ENCODE measurements at places on chromosomes 2 and 18.

DNA sequence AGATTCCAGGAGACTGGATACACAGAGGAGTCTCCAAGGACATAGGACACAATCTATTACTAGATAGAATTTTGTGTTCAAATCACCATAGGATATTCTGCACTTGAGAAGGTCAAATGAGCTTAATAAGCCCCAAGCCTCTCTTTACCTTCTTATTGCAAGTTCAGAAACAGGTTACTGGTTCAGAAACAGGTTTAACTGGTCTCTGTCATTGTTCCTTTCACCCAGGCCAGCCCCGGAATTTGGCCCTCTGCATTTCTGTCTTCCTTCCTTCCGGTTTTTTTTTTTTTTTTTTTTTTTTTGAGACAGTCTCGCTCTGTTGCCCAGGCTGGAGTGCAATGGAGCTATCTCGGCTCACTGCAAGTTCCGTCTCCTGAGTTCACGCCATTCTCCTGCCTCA is 700.2 kb downstream of the EPHA4 start:
- DNase-seq: no peak

GRCh38 chr2:156124458-156124857 is 208.1 kb downstream of the NR4A2 start:
- no peak for DNase-seq

GRCh38 chr2:180604077-180604476 is 376.3 kb upstream of the UBE2E3 start:
- no peak for DNase-seq

DNA sequence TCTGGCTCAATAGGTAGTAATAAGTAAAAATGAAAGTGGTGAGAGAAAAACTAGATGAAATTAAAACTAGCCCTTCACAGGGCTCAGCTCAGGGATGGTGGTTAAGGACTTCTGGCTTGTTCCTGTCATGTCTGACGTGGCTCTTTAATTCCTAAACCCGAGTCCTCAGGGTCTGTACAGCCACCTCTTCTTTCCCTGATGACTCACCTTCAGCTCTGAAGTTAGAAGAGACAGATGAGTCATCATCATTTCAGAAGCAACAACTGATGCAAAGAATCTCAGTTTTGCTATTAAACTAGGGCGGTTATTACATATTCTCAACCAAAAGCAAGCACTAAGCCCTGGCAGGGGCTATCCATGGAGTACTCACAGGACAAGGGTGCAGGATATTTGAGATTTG is 24.0 kb upstream of the ITGB6 start:
- peak; percentile 33 for DNase-seq

DNA sequence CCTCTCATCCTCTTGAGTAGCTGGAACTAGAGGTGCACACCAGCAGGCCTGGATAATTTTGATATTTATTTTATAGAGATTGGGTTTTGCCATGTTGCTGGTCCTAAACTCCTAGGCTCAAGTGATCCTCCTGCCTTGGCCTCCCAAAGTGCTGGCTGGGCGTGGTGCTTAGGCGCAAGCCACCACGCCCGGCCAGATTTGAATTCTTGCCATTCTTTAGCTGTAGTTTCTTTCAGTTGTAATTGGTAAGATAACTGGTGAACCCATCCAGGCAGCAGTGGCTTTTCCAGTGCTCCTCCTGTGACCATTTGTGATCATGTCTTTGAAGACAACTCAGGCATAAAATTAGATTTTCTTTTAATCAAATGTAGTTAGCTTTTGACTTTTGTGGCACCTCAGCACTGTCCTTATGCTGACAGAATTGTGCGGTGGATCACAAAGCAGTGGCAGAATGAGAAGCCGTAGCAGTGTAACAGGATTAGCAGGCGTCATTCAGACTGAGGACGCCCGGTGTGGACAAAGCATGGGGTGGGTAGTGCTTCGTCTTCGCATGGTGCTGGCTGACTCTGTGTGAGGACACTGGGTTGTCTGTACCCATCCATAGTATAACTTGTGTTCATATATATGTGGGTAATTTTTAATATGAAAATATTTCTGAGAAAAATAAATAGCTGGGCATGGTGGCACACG is 30.0 kb upstream of the TOGARAM2 start:
- no peak for DNase-seq

DNA sequence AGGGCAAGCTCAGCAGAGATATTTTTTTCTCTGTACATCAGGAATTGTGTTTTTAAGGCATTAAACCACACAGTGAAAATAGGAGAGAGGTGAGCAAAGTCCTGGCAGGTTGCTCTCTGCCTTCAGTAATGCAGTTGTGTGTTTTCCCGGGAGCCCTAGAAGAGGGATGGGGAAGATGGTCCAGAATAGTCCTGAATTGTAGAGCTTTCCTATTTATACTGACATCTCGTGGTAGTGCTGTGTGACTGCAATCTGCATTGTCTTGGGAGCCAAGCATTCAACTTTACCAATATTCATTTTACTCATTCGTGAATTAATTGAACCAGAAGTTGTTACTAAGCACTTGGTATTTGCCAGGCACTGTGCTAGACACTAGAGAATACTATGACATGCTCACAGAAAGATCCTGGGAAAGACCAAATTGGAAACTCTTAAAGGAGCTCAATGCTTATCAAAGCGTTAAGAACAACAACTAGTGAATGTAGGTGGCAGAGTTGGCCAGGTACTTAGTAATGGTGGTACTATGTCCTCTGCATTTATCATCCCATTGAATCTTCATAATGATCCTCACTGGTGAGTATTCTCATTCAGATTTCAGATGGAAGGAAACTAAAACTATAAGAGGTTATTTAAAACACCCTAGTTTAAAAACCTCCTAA is 214.6 kb downstream of the TRIB2 start:
- DNase-seq: no peak

DNA sequence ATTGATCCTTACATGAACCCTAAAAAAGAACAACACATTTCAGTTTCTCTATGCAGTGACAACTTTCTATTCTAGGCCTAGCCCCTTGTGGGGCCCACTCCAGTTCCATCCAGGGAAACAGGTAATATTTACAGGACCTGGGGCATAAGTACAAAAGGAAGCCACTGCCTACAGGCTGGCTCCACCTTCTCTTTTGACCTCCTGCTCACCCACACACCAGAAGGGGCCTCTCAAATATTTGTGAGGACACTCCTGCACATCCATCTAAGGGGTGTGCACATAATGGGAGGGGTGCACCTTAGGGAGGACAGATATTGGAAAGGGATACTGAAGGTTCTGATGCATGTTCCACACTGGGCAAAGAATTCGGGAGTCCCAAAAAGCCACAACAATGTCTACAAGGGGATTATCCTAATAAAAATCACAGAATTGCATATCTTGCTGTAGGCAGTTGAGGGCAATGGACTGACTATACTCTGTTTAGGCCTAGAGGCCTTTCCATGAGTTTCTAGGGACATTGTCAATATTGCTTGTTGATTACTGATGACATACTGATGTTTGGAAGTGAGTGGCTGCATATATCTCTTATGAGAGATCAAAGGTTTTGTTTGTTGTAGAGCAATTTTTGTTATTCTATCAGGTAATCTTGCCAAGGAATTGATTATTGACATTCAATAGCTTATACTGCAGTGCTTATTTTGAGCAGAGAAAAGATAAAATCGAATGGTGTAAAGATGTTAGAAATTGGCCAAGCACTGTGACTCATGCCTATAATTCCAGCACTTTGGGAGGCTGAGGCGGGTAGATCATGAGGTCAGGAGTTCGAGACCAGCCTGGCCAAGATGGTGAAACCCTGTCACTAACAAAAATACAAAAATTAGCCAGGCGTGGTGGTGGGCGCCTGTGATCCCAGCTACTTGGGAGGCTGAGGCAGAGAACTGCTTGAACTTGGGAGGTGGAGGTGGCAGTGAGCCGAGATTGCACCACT is 23.8 kb upstream of the HNRNPA3 start:
- DNase-seq: no peak

DNA sequence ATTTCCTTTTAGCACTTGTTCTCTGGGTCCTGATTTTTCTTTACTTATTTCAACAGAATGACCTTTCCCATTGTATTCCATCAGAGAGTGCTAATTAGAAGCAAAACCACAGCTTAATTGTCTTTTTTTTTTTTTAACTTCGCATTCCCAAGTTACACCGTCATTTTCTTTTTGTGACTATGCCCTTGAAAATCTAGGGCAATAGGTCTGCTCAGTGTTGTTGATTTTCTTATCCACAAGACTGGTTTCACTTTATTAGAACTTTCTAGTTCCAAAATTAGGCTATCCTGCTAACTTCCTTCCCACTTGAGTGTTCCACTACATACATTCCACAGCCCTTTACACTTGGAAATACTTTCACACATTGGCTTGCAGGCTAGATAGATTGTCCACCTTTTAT is 18.7 kb upstream of the ADAM17 start:
- DNase-seq: no peak

- DNase-seq: no peak
Measured at GRCh38 chr2:110745048-110745447, 12.7 kb downstream of the ACOXL start.

- DNase-seq: no peak
Measured at GRCh38 chr2:44529448-44529847, 167.7 kb downstream of the CAMKMT start.
